Anterior cingulate cortex (tissue), 58 donors: ENCODE measurements at places on chromosomes 7 and 10.

DNA sequence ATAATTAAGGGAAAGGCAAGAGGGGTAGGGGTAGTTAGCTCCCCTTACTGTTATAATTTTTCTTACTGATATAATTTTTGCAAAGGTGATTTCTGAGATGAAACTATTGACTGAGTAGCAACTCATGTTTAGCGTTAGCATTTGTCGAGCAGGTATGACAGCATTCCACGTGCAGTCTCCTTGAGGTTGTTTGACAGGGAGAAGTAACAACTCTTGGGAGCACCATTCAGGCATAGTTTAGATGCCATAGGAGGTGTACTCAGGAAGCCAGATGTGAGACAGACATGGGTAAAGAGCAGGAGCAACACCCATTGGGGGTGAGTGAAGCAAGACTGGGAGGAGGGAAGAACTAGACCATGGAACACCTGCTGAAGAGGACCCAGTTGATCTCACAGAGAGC, 96.6 kb upstream of the KLF6 start:
- DNase-seq: no peak

DNA sequence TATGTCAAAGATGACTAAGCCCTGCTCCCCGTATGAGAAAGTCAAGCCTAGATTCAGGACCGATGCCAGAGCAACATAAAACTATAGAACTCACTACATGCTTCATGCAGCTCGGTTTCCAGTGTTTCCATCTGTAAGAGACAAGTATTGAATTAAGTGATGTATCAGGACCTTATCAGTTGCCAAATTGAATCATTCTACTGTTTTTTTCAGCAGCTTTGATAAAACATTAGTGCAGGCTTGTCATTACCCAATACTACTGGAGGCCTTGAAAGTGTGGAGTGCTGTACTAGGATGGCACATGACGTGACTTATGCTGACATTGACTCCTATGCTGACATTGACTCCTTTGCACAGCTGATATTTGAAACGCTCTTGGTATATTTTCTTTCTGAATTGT, 10.8 kb upstream of the NRP1 start:
- DNase-seq: no peak

DNA sequence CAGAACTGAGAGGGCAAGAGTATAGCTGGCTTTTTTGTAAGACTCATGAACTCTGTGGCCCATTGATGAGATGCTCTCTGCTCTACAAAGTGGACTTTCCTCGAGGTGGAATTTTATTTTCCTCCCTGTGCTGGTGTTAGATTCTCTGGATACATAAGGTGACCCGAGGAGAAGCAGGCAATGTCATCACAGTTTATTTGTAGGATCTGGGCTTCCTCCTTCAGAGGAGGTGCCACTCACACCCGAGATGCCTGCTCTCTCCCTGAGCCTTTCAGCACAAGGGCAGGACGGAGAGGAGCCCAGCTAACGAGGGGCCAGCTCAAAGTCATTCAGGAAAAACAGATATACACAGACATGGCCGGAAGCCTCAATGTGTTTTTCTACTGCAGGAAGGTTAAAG, 103.0 kb downstream of the KIAA1217 start:
- no peak for DNase-seq

DNA sequence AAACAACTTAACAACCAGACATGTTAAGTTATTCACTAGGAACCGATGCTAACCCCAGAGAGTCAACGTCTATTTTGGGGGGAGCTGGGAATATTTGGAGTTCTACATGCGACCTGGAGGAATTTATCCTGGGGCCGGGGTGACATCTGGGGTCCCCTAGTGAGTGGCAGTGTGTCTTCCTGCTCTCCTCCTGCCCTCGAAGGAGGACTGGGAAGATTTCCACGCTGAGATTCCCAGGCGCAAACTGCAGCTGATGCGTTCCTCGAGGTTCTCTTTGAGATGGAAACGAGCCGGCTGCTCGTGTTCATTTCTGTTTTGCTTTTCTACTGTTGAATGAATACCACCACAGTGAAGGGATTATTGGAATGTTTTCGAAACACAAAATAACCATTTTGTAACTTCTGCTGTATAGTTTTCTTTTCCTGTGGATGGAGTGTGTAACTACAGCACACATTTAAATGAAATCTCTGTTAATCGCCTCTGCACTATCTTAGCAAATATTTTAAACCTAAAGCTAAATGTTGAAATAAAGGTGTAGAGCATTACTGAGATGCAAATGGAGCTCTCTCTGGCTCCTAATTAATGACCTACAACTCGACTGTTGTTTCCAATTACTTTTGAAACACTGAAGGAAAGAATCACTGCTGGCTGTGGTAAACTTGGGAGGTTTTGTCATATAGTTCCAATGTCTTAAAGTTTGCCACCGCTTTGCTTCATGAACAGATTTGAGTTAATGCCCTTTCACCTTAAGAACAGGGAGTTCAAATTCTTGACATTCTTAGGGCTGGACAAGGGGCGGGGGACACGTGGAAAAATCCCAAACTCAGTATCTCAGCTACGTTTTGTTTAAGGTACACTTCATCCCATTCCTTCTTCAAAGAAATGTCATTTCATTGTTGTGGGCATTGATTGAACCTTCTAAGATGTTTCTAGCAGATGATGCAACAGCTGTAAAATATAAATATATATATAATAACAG, 21.1 kb downstream of the GATA3 start:
- no peak for DNase-seq

DNA sequence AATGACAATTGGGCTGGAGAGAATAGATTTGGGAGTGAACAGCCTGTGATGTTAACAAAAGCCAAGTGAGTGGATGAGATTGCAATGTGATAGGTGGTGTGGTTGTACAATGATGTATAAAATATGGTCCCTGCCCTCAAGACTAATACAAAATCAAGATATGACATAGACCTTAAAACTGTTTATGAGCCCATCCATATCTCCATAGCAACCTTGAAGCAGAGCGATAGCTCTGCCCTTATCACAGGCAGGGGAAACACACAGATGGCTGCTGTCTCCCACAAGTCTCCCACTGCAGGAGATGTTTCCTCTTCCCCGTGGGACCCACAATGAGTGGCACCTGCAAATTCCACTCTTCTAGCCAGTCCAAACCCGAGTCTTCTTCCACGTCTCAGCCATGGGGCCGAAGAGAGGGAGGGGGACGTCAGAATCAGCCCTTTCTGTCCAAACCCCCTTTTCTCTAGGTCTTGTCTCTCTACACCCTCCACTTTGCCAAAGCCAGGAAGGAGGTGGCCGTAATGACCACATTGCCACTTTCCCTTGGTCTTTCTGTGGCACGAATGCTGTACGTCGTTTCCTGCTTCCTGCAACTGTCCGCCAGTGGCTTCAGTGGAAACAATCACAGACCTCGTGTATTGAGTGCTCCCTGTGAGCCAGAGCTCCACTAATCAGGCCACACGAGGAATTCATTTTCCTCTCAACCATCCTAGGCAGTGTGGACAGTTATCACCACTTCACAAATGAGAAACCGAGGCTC, 7.5 kb upstream of the TBXAS1 start:
- DNase-seq: no peak
